GM18507 (cell line): ENCODE measurements at places on chromosomes 3 and 15.

DNA sequence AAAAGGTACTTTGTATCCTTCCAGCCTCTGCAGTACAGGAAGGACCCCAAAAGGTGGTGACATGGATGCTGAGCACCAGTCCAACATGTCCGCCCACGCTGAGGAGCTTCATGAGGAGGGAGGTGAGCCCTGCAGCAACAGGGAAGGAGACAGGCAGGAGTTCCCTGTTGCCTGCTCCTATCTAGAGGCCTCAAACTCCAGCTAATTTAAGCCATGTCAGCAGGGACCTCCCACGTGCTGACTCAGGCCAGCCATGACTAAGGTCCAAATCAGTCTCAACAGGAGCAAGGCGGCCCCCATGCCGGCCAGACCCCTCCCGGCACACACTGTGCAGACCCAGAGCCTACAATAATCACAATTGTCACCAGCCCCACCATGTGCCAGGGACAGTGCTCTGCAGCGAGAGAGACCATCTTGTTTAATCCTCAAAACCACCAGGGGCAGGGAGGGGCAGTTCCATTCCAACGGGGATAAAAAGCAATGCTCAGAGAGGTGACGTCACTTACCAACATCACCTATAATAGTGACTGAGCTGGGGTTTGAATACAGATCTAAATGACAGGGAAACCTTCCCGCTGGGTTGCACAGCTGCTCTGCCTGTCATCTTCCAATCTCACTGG is 54.5 kb upstream of the GATA2 start:
- DNase-seq = no peak

DNA sequence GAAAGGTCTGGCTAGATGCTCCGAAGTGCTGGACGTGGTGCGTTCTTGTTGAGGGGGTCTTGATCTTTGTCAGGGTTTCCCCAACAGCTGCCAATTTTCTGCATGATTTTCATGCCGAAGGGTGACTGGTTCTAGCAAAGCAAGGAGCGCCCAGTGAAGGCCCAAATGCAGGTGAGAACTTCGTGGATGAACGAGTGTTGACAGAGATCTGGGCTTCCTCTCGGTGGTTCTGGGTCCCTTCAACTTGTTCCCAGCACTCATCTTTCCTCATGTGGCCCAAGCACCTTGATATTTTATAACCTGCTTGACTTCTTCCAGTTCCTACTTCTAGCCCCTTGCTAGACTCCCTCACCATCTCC is 40.8 kb upstream of the TFRC start:
- no peak for DNase-seq

DNA sequence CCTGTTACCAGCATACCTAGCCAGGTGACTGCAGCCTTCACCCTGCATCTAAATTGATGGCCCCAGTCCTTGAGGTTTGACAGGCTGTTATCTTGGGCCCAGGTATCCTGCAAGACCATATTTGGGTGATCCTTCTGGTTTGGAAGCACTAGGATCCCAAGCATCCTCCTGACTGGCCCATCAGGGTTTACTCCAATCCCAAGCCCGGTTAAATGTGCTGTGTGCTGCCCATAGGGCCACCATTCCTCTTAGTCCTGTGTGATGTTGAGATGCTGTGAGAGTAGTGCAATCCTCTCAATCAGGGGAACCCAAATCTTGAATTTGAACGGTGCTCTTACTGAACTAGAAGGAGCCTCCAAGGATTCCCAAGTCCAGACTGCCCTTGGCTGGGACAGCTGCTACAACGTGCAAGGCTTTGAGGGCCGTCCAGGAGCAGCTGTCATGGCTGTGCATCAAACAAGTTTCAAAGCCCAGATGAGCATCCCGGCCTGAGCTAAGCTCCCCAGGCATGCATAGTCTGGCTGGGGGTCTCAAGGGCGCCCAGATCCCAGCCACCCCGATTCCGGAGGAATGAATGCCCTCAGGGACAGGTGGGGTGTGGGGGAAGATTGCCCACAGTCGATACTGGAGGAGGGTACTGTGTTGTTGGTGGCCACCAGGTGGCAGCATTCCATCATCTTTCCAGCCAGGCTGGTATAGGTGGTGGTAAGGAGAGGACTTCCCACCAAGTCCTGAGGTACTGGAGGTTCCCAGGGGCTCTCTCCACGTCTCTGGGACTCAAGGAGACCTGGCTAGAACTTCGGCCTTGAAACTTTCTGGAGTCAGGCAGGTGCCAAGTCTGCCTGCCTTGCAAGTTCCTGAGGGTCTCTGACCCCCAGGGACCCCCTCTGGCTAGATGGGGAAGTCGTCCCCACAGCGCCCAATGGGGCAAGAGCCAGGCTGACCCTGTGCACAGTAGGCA is 32.6 kb downstream of the RBM5 start:
- peak; percentile 65 for DNase-seq

GRCh38 chr3:163548015-163548414 is 1530.3 kb downstream of the SI start:
- no peak for DNase-seq

- no peak for DNase-seq
Measured at GRCh38 chr3:10546181-10546624, 40.8 kb upstream of the ATP2B2 start.

- DNase-seq = no peak
Measured at GRCh38 chr15:33580526-33580925, 269.8 kb downstream of the RYR3 start.

- no peak for DNase-seq
Measured at GRCh38 chr3:194103983-194104751, 31.8 kb upstream of the HES1 start.

DNA sequence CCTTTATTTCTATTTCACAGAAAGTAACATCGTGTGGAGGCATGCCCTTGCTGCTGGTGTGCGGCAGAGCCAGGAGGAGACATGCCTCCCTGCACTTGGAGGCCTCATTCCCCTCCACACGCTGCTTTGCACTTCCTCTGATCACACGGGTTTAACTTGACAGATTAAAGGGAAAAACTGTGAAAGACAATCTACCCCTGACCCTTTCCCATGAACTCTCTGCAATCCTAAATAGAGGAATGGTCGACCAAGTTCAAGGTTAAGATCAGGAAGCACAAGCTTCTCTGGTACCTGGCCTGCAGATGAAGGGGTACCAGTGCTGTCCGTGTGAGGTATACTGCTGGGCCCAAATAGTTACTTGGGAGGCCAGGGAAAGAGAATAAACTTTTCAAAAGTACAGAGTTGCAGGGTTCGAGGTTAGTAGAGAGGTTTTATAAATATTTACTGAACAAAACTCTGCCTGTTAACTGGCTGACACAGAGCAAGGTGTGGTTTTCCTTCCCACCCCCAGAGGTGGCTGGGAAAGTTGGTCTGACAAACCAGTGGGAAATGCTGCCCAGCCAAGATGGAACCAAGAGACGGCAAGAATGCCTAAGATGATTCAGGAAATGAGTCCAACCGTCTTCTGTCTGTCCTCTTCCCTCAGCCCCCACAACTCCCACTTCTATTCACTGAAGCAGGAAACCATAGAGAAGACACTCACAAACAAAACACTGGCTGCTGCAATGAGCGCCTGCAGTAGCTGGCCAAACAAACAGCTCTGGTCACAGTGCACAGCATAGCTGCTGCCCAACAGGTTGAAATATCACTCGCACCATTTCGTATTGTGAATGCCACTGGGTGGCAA is 79.6 kb downstream of the IGF2BP2 start:
- DNase-seq = no peak

- no peak for DNase-seq
Measured at GRCh38 chr3:131582438-131582837, 79.7 kb upstream of the MRPL3 start.

GRCh38 chr3:86653661-86654205 is 337.2 kb downstream of the VGLL3 start:
- no peak for DNase-seq

DNA sequence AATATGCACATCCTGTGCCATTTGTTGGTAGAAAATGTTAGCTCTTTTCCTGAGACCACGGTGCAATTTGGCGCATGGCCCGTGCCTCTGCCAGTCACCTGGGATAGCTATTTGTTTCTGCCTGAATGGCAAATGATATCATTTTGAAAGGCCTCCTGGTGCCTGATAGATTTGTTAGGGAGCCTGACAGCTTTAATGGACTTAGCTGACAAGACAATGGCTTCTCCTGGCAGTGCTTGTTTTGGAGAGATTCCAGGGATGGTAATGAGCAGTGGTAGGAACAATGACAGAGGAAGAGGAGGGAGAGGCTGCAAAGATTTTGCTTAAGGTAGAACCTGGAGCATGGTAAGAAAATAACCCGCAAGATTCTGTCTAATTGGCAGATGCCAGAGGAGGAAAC is 268.5 kb downstream of the CLSTN2 start:
- DNase-seq = no peak

GRCh38 chr15:73683257-73683776 is 866 bp upstream of the CD276 start:
- DNase-seq = no peak

DNA sequence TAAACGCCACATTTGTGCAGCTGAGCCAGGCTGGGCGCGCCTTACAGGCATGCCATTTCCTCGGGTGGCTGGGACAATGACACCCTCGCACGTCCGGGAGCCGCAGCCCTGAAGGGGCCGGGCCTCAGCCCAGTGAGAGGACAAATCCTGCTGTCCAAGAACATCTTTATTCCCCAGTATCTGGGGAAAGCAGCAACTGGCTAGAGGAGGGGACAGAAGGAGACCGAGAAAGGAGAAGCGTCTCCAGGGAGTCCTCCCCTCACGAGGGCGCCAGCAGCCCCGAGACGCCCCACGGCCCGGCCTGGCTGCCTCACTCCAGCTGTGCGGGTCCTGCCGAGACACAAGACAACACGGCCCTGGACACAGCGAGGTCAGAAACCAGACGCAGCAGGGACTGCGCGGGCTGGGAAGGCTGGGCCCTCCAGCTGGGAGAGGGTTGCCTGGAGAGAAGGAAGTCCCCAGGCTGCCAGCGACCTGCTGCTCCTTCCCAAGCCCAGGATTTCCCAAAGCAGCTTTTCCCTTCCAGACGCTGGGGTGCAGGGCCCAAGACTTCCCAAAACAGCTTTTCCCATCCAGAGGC is 130.2 kb downstream of the CHSY1 start:
- no peak for DNase-seq

GRCh38 chr15:89794627-89795241 is 18.6 kb downstream of the MESP2 start:
- no peak for DNase-seq

GRCh38 chr3:190697901-190698300 is 164.6 kb downstream of the GMNC start:
- no peak for DNase-seq

DNA sequence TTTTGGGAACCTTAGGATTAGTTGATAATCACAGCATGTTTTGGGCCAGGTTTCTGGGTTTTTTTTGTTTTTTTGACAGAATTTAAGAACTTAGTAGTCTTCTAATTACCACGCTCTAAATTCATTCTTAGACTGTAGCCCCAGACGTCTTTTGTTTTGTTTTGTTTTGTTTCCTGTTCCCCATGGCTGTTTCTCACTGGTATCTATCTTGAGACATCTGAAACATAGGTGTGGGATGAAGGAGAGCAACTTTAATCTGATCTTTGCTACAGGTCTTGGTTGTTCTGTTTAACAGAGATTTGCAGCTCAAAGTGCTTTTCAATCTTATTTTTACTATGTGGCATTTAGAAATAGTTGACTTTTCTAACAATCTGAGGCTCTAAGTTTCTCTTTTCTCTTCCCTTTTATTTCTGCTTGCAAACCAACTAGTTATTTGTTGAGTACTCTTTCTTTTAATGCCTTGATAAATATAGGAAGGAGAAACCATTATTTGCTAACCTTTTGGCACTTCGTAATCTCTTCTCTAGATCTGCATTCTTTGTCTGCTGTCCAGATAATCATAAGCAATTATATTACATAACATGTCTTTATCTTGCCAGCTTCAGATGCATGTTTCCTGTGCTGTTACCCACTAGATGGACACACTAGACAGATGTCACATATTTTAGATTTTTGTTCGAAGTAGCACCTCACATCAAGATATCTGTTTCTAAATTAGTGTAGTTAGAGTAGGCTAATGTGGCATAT is 40.9 kb downstream of the FBXL2 start:
- no peak for DNase-seq

- DNase-seq = no peak
Measured at GRCh38 chr15:26091184-26091583, 228.1 kb upstream of the ATP10A start.

GRCh38 chr3:44825264-44825925 is 36.3 kb upstream of the TMEM42 start:
- no peak for DNase-seq

DNA sequence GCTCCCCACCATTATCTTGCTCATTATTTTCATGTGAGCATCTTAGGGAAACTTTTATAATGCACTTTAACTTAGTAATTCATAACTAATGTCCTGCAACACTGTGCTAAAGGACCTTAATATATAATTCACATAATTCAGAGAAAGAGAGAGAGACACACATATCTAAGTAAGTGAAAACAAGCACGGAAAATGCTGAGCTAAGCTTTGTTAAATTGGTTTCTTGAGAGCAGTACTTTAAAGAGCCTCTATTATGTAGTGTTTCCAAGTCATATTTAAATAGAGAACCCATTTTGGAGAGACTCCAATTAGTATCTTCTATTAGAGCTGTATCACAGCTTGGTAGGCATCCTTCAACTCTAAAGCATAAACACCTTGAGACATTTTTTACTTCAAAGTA is 354.1 kb upstream of the SOX14 start:
- DNase-seq = no peak

DNA sequence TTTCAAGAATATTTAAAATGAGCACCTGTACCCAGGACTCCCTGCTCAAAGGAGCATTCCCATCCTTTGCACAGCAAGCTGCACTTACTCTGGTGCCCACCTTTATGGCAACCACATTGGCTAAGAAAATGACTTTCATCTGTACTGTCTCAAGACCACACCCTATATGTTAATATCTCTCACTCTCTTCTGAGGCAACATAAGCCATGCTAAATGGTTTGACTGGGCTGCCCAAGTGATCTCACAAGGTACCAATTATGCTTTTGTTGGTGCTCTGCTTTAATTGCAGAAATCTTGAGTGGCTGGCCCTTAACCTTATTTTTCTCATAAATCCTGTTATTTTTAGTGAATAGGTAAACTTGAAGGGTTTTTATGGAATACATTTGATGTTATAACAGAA is 17.7 kb downstream of the RYK start:
- no peak for DNase-seq

DNA sequence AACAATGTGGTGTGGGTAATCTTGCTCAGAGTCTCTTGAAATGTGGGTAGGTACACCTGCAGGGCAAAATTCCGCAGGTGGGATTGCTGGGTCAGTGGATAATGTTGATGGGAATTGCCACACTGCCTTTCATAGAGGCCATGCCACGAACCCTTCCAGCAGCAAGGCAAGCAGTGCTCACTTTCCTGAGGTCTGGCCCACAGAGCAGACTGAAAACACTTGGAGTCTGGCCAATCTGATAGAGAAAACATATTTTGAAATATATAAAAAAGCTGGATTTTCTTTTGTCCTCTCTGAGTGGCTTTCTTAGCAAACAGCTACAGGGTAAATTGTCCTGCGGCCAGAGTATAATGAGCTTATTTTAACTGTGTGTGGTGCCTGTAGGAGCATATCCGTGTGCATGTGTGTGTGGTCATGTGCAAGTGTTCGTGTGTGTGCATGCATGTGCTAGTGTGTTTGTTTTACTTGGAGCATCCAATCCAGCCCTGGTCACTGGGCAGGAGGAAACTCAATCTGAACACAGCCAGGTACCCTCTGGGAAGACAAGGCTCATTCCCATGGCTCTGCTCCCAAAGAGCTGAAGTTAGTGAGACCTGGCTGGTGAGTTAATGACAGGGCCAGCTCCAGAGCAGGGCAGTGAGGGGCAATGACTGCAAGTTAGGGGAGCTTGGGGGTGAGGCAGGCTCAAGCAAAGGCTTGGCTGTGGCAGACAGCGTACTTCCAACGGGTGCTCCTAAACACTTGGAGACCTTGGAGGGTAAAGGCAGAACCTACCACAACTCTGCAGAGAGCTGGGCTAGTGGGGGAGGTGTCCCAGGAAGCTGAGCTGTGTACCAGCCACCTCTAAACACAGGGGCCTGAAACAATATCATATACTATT is 91.3 kb downstream of the PLXNA1 start:
- no peak for DNase-seq
